Mammary epithelial cell (primary cell): ENCODE measurements at places on chromosomes 7 and 10. TPM values are rescaled to one million over a fixed set of nuclear protein-coding genes. Genes with fewer than 3 reads are reported as not detected.
A peak's percentile ranks its signal among the peaks of the same experiment; 100 is the strongest.

ACBD7 gene
- 0.40 and 0.85 TPM in 2 replicates for total RNA-seq

CDK1 gene
- 22.0 and 49.3 TPM in 2 replicates for total RNA-seq

ANKRD61 gene
- total RNA-seq: not detected in 2 replicates

MGAM2 gene
- total RNA-seq: not detected in 2 replicates

PDZD7 gene
- 0.56 and 0.59 TPM in 2 replicates for total RNA-seq

INHBA gene
- total RNA-seq: 71.5 and 147 TPM in 2 replicates

SLC26A3 gene
- not detected in 2 replicates for total RNA-seq

AKR1C2 gene
- 19.7 TPM for total RNA-seq

DNA sequence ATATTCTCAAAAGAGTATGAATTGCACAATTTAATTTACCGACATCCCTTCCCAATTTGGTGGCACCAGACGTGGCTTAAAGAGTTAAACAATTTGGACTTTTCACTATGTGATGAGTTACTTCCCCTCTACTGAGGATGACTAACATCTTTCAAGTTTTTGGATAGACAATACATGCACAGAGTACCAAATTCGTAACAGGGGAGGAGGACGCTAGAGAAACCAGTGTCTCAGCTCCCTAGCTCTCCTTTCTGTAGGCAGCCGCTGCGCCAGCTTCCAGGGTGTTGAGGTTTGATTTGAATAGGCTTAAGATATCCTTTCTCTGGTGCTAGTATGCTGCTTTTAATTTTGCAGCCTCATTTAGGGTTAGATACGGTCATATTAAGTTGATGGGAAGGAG lies 69.2 kb downstream of the GNA12 start:
- no peak for DNase-seq

- DNase-seq: peak; percentile 78
Measured at GRCh38 chr7:20998309-20998708, 211.6 kb upstream of the SP8 start.

DNA sequence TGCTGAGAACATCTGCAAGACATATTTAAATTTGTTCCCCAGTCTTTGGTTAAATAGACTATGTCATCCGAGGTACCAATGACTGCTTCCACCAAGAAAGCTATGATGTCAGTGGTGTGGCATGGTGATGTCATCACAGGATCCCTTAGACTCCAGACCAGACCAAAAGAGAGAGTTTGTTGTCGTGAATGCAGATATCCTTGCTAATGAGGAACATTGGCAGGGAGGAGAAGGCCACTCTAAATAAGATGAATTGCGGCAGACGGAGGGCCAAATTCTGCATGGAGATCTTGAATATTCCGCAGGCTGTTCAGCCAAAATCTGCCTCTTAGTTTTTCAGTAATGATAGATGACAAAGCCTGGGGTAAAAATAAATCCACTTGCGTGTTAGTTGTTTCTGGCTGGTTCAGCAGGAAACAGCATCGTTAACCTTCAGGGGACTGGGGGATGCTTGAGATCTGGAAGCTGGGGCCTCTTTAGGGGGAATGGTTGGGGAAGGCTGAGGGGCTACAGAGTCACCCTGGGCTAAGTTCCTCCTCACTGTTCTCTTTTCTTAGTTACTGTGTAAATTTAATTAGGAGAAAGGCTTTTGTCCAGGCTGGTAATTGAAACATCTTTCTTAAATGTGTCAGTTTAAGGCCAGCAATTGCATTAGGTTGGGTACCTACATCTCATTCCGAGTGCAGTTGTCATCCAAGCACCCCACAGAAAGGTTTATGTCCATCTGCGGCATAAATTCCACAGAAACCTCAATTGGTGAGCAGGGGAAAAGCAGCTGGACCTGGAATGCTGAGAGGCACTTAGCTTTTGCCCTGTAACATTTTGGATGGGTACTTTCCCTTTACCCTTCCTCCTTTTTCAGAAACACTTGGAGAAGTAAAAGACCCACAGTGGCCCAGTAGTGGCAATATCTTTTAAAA lies 11.6 kb upstream of the CAMK1D start:
- DNase-seq: no peak

GRCh38 chr10:131746241-131746711 lies 154.5 kb upstream of the PPP2R2D start:
- DNase-seq: no peak

DNA sequence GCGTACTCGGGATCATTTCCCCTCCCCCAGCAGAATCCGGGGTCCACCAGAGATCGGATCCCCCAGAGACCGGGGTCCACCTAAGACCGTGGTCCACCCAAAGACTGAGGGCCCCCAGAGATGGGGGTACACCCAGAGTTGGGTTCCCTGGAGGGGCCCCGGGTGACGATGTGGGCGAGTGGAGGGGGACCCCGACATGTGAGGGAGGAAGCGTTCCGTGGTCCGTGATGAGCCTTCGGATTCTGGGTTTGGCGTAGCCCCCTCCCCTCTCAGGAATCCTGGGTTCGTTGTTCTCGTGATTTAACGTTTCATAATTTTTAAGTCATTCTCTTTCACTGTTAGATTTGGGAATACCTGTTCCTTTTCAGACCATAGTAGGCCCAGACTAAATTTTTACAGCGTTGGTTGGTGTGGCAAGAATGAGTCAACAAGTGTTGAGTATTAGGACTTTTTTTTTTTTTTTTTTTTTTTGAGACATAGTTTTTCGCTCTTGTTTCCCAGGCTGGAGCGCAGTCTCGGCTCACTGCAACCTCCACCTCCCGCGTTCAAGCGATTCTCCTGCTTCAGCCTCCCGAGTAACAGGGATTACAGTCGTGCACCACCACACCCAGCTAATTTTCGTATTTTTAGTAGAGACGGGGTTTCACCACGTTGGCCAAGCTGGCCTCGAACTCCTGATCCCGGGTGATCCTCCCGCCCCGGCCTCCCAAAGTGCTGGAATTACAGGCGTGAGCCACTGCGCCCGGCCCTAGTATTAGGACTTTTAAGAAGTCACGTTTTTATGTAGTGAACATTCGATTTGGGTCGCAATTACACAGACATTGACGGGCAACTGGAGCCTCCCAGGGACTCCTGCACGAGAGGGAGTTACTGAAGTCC lies 672 bp downstream of the GTPBP4 start:
- peak; percentile 27 for DNase-seq

DNA sequence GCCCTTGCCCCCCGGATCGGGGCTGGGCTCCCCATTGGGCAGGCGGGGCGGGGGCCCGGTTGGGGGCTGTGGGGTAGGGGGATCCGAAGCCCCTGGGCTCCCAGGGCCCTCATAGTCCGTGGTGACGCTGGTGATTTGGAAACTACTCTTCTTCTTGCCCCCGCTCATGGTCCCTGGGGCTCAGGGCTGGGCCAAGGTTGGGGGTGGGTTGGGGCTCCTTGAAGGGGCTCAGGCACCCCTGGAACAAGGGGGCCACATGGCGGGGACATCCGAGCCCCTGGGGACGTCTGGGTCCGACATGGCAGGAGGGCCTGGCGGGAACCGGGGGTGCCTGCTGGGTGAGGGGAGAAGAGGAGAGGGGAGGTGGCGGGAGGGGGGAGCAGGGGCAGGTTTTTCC lies 1.1 kb downstream of the TSC22D4 start:
- no peak for DNase-seq

- peak; percentile 26 for DNase-seq
Measured at GRCh38 chr10:43265799-43266721, 805 bp downstream of the RASGEF1A start.

- peak; percentile 40 for DNase-seq
Measured at GRCh38 chr10:128011059-128011979, 104.4 kb downstream of the PTPRE start.

DNA sequence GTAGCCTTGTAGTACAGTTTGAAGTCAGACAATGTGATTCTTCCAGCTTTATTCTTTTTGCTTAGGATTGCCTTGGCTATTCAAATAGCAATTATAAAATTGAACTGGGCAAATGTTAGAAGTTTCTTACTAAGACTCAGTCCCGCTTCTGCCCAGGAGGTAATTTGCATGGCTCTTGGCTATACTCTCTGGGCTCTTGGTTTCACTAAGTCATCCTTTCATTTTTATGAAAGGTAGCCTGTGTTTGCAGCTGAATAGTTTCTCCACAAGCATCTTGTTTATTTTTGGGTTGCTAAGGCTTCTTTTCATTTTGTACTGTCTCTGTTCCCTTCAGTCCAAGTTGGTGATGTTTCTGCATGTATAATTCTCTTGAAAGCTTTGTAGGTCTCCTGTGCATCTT lies 340.6 kb downstream of the SH2D4B start:
- DNase-seq: no peak

GRCh38 chr10:105347487-105347886 lies 706.4 kb downstream of the SORCS3 start:
- DNase-seq: peak; percentile 80

- DNase-seq: no peak
Measured at GRCh38 chr10:79246606-79247275, 100.5 kb upstream of the PPIF start.

- DNase-seq: no peak
Measured at GRCh38 chr10:63382066-63382465, 83.7 kb downstream of the JMJD1C start.
